ENCODE measurements at places on chromosomes 7 and 10.
A peak's percentile ranks its signal among the peaks of the same experiment; 100 is the strongest.

GRCh38 chr10:113680190-113681111 is 739 bp downstream of the CASP7 start:
- H3K4me1 ChIP-seq = peaks cover 5% of the 10 kb centered on the region
- H3K36me3 ChIP-seq = no peaks in the 10 kb centered on the region
- no peaks in the 10 kb centered on the region for H3K27me3 ChIP-seq
- peak overlapping the region; percentile 83 for H3K27ac ChIP-seq
- peak; percentile 58 for DNase-seq

DNA sequence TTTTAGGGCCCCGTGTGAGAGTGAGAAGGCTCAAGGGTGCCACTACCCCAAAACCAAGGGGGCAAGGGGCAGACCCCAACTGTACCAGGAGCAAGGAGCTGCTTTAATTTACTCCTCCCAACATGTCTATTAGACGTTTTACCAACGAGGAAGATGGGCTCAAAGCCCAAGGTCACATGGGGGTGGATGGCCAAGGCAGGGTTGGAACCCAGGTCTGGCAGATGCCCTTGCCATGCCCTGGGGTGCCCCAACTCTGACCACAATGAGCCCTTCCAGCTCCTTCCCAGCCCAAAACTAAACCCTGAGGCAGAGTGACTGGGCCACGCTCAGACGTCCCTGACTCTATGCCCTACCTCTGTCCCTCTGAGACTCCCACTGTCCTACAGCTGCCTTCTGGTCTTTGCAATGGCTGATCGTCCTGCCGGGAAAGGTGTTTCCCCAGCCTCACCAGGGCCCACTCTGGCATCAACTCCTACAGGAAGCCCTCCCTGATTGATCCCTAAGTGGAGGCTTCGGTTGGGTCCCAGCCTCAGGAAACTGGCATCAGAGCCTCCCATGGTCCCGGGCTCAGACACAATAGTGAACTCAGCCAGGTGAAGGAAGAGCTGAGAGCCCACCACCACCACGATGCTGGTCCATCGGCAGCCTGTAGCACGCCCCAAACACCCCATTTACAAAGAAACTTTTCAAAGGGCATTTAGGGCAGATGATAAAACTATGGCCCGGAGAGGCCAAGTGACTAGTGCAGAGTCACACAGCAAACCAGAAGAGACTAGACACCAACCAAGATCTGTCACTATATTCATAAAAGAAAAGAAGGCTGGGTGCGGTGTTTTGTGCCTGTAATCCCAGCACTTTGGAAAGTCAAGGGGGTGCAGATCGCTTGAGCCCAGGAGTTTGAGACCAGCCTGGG is 60.2 kb upstream of the MYL10 start:
- peaks cover 3% of the 10 kb centered on the region for H3K4me1 ChIP-seq
- no peaks in the 10 kb centered on the region for H3K27me3 ChIP-seq

DNA sequence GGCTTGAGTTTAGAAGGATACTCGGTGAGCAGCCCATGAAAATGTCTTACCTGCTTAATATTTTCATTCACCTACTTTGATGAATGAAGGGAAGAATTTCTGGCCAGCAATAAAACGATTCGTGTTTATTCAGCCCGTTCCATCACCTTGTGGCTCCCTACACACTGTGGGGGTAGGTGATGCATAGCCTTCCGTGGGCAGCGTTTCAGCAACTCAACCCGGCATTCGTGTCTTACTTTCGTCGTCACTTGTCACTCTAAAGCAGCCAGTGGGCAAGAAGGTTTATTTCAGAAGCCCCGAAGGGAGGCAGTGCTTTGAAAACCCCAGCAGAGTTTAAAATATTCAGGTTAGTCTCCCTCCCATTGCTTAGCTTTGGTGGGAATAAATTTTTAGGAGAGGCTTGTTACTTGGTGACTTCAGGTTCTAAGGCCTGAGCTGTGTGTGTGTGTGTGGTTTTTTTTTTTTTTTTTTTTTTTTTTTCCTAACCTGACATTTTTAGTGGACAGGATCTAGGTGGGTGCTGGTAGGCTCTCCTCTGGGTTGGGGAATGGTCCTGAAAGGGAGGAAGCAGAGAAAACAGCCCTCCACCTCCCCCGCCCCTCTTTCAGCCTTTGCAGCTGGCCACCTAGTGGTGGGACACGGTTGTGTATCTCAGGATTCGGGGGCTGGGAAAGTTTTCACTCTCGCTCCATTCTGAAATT is 1.8 kb downstream of the GRK5 start:
- H3K36me3 ChIP-seq = no peaks in the 10 kb centered on the region
- no peak overlapping the region for H3K27ac ChIP-seq
- H3K4me1 ChIP-seq = peaks cover 41% of the 10 kb centered on the region

DNA sequence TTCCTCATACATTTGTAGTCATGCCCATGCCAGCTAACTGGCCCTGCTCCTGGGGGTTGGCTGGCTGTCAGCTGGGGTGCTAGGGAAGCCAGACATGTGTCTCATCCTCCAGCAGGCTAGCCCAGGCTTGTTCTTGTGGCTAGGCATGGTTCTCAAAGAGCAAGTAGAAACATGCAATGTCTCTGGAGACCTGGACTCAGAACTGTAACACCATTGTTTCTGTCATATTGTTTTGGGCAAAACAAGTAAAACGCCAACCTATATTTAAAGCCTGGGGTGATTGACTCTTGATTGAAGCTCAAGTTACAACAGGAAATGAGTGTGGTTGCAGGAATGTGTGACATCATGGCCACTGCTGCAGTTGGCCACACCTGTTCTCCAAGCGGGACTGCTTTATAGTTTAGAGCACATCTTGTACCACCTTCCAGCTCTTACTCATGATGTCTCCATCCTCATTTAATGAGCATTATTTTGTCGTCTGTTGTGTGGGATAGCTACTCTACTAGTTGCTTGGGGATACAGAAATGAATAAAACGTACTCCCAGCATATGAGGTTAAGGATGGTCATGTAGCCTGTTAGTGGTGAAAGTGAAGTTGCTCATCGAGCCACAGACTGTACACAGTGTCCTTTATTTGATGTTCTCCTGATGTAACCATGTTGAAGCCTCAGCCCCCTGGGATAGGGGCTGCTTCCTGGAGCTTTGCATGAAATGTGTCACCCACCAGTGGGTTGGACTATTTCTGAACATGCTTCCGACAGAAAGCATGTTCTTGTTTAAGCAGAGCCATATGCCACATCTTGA is 168.4 kb downstream of the SORCS3 start:
- H3K4me1 ChIP-seq = peaks cover 13% of the 10 kb centered on the region
- H3K27ac ChIP-seq = peak overlapping the region; percentile 63
- H3K36me3 ChIP-seq = no peaks in the 10 kb centered on the region
- DNase-seq = peak; percentile 88
- no peaks in the 10 kb centered on the region for H3K27me3 ChIP-seq

GRCh38 chr7:55212838-55213237 is 152.3 kb upstream of the LANCL2 start:
- no peaks in the 10 kb centered on the region for H3K36me3 ChIP-seq
- H3K27ac ChIP-seq = no peak overlapping the region
- no peak for DNase-seq
- no peak overlapping the region for H3K4me3 ChIP-seq

DNA sequence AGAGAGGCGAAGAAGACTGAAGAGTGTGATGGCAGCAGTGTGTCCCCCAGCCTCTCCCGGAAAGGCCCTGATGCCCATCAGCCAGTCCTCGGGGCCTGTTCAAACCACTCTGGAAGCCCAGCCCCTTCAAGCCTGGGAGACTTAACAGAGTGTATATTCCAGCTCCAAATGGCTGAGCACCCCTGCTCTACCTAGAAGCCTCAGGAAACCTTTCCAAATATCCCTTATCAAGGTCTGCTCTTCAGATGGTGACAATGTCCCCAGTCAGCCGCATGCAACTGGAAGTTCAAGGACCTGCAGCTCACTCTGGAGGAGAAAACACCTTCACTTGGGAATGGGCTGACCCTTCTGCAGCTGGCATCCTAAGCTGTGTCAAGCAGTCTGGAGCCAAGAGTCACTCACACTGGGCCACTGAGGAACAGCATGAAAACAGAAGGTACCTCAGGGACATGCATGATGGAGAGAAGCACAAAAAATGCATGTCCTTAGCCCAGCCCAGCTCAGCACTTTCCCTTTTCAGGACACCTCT is 10.2 kb downstream of the ANXA11 start:
- no peaks in the 10 kb centered on the region for H3K36me3 ChIP-seq
- no peaks in the 10 kb centered on the region for H3K27me3 ChIP-seq
- H3K27ac ChIP-seq = peak overlapping the region; percentile 98
- DNase-seq = no peak

DNA sequence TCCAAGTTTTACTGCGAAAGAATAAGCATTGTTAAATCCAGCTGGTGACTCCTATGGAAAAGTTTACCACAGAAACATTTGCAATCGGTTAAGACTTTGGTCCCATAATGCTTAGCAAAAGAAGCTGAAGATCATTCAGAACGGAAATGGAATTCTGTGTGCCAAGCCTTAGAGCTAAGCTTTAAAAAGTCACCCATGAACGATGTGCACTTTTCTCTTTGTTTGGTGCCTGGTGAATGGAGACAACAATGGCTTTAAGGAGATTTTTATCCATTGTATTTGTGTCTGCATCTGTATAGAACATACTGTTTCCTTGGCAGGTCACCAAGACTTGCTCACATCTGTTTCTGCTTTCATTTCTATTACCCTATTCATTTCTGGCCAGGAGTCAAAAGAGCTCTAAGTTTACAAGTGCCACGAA is 26.3 kb upstream of the COL1A2 start:
- H3K4me3 ChIP-seq = no peak overlapping the region
- H3K27ac ChIP-seq = no peak overlapping the region
- H3K27me3 ChIP-seq = no peaks in the 10 kb centered on the region
- DNase-seq = no peak
- no peaks in the 10 kb centered on the region for H3K36me3 ChIP-seq

DNA sequence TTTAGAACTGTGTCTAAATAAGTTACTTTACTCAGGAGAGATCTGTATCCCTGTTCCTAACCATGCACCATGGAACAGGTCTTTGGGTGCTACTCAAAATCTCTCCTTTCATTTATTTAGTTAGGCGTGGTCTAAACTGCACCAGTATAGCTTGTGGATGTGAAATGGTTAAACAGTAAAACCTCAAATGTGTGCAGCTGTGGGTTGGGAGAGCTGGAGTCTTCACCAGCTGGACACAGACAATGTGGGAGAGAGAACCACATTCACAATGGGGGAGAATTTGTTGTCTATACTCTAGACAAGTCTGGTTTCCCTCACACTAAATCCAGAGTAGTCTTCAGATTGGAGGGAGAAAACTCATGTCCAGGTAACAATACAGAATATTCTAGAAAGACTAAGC is 31.2 kb upstream of the IKZF1 start:
- no peak for DNase-seq
- H3K27me3 ChIP-seq = no peaks in the 10 kb centered on the region
- no peaks in the 10 kb centered on the region for H3K4me1 ChIP-seq
- H3K36me3 ChIP-seq = no peaks in the 10 kb centered on the region

- H3K36me3 ChIP-seq = no peaks in the 10 kb centered on the region
- H3K27me3 ChIP-seq = no peaks in the 10 kb centered on the region
- no peak overlapping the region for H3K27ac ChIP-seq
- H3K4me1 ChIP-seq = no peaks in the 10 kb centered on the region
Measured at GRCh38 chr7:26245150-26245549, 43.6 kb downstream of the CBX3 start.

DNA sequence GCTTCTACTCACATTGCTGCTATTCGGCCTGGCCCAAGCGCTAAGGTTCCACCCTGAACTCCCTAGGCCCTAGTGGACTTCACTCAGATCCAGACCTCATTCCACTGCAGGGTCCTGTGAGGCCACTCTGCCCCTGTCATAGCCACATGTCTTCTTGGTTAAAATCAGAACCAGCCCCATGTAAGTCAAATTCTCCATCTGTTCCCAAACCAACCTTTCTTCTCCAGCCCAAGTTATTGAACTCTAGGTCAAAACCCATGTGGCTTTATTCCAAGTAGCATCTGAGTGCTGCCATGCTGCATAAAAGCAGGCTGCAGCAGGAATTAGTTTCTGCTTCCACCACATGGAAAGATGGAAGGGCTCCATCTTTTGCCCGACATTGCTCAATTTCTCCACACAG is 281.2 kb downstream of the SNX13 start:
- no peak for DNase-seq
- peaks cover 29% of the 10 kb centered on the region for H3K4me1 ChIP-seq

- H3K36me3 ChIP-seq = no peaks in the 10 kb centered on the region
- H3K4me3 ChIP-seq = peak overlapping the region; percentile 92
- peaks cover 14% of the 10 kb centered on the region for H3K4me1 ChIP-seq
- no peak overlapping the region for H3K27ac ChIP-seq
- DNase-seq = no peak
Measured at GRCh38 chr10:100008708-100009282, 952 bp downstream of the DNMBP start.

DNA sequence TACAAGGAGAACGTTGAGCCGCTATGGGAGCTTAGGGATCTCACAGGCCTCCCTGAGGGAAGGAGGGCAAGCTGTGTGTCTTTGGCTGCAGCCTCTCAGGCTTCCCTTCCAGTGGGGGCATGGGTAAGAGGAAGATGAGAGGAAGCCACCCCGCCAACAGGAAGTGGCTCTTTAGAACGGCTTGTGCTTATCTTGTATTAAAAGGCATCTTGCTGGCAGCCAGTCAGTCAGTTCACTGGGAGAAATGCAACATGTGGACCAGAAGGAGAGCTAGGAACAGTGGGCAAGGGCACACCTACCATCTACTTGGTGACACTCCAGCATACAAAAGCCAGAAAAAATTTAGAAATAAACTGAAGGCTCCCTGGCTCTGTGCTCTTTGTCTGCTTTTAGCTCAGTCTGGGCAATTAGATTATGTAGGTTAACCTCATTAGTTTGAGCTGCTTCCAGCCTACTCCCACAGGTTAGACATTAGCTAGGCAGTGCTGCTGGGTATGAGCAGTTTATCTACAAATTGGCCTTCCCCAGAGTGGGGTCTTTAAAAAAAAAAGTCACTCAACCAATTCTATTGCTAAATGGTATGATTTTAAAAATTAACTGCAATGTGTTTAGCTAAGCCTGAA is 595.9 kb downstream of the KCNMA1 start:
- H3K36me3 ChIP-seq = no peaks in the 10 kb centered on the region
- no peaks in the 10 kb centered on the region for H3K4me1 ChIP-seq
- no peak for DNase-seq
- no peak overlapping the region for H3K4me3 ChIP-seq
- no peaks in the 10 kb centered on the region for H3K27me3 ChIP-seq
- no peak overlapping the region for H3K27ac ChIP-seq

- no peak overlapping the region for H3K4me3 ChIP-seq
- no peak overlapping the region for H3K27ac ChIP-seq
- peak; percentile 83 for DNase-seq
- 0 out of 2 replicates have a peak, but pooled peaks cover 5% of the 10 kb centered on the region for H3K27me3 ChIP-seq
- H3K4me1 ChIP-seq = peaks cover 12% of the 10 kb centered on the region
- H3K36me3 ChIP-seq = no peaks in the 10 kb centered on the region
Measured at GRCh38 chr10:9535744-9536143, 1481.3 kb downstream of the GATA3 start.

GRCh38 chr10:109966961-109967738 is 40.6 kb upstream of the ADD3 start:
- H3K36me3 ChIP-seq = no peaks in the 10 kb centered on the region
- H3K27ac ChIP-seq = no peak overlapping the region
- H3K27me3 ChIP-seq = no peaks in the 10 kb centered on the region
- H3K4me3 ChIP-seq = no peak overlapping the region
- no peak for DNase-seq

- H3K36me3 ChIP-seq = no peaks in the 10 kb centered on the region
- no peaks in the 10 kb centered on the region for H3K27me3 ChIP-seq
- H3K4me3 ChIP-seq = no peak overlapping the region
- no peaks in the 10 kb centered on the region for H3K4me1 ChIP-seq
- DNase-seq = no peak
Measured at GRCh38 chr10:48469516-48470020, 135.3 kb downstream of the ARHGAP22 start.

GRCh38 chr7:96131525-96131924 is 190.4 kb downstream of the SLC25A13 start:
- no peak overlapping the region for H3K4me3 ChIP-seq
- H3K27me3 ChIP-seq = no peaks in the 10 kb centered on the region
- no peaks in the 10 kb centered on the region for H3K4me1 ChIP-seq
- no peak overlapping the region for H3K27ac ChIP-seq
- no peak for DNase-seq

All from MM.1S (cell line).